ENCODE measurements at places on chromosomes 6 and 20.

DNA sequence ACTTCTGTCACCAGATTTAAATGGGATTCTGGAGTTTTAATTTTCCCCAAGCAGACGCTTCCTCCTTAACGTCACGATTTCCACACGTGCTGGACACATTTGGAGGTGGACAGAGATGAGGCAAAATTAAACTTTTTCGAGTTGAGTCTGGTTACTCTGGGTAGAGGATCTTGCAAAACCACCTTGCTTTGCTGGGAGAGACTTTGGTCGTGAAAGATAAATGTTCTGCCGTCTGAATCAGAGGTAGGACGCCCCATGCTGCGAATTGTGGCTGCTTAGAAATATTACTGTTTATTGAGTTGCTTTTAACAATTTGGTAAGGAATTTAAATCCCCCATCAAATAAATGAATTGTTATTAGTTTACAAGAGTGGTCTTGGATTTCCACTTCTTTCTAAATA, 46.8 kb downstream of the CTCFL start:
- no peak for DNase-seq

DNA sequence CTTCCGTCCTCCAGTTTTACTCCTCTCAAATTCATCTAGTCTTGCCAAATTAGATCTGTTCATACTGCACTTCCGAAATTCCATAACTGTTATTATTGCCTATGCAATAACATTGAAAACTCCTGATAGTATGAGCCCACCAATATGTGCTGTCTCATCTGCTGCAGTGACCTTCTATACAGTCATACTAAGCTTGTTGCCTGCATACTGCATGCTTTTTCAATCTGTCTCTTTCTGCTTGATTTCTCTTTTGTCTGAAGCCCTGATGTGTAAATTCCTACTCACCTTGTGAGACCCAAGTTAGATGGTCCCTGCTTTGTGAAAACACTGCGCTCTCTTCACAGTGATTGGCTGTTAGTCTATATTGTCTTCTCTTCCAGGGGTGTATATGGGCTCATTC, 1.1 kb downstream of the TBP start:
- no peak for DNase-seq

- DNase-seq, result no peak
Measured at GRCh38 chr6:81562169-81562568, 190.3 kb downstream of the TENT5A start.

DNA sequence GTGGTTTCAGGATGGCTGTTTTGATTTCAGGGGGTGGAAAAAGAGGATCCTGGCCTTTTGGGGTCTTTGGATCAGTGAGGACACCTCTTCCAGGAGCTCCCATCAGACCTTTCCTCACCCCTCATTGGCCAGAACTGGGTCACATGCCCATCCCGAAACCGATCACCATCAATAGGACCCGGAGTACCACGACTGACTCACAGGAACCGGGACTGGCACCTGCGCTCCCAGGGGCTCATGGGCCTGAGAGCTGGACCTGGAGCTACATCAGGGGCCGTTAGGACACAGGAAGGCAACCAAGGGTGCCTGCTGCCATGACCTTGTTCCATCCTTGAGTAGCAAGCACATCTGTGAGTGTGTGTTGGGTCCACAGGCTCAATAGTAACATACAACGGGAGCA, 180.4 kb downstream of the BMP7 start:
- no peak for DNase-seq

GRCh38 chr6:170450916-170451761, 102.0 kb downstream of the PSMB1 start:
- DNase-seq, result no peak

Data from NCI-H1694 treated with DMSO at 0.1 percent for 48 hours (cell line).